ENCODE measurements at places on chromosomes 11 and 22.

GRCh38 chr11:12473381-12473780, 96.0 kb downstream of the PARVA start:
- no peak for DNase-seq

DNA sequence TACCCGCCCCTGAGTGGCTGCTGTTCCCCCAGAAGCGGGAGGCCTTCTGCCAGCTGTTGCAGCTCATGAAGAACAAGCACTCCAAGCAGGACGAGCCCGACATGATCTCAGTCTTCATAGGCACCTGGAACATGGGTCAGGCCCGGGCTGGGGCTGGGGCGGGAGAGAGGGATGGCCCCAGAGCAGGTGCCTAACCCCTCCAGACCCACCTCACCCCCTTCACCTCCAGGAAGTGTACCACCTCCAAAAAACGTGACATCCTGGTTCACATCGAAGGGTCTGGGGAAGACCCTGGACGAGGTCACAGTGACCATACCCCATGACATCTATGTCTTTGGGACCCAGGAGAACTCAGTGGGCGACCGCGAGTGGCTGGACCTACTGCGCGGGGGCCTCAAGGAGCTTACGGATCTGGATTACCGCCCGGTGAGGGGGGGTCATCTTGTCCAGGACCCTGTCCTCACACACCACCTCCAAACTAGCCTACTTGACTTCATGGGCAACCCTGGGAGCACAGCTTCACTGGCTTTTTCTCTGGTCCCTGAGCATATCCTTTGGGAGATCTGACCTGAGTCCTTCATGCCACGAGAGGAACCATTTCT, 6.3 kb downstream of the INPPL1 start:
- no peak for DNase-seq

- DNase-seq = no peak
Observed at GRCh38 chr11:83641511-83641910, 355.3 kb upstream of the CCDC90B start.

- no peak for DNase-seq
Observed at GRCh38 chr11:132337819-132338416, 967.5 kb downstream of the NTM start.

- no peak for DNase-seq
Observed at GRCh38 chr11:1437500-1437899, 47.8 kb downstream of the BRSK2 start.

DNA sequence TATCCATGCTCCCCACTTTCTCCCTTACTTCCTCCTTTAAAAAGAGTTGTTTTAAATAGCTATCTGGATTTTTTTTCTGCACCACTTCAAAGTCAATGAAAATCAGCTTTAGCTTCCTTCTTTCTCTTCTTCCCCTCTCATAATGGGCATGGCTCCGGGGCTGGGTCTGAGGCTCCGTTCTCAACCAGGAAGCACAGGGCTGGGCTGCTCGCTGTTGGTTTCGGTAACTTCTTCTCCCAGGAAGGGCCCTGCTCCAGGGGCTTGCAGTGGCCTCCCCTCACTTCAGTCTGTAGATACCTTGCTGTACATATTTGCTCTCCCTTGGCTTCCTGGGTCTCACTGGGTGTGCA, 23.8 kb downstream of the MICAL2 start:
- DNase-seq = no peak

GRCh38 chr22:31377612-31378011, 21.8 kb upstream of the DRG1 start:
- no peak for DNase-seq

Measured in activated T-cell treated with anti-CD3 and anti-CD28 coated beads, Interleukin-2, amount 50 U/mL, for 48 hours (primary cell).